ENCODE measurements at places on chromosomes 13 and 19. TPM values are rescaled to one million over a fixed set of nuclear protein-coding genes. Genes with fewer than 3 reads are reported as not detected.

DNA sequence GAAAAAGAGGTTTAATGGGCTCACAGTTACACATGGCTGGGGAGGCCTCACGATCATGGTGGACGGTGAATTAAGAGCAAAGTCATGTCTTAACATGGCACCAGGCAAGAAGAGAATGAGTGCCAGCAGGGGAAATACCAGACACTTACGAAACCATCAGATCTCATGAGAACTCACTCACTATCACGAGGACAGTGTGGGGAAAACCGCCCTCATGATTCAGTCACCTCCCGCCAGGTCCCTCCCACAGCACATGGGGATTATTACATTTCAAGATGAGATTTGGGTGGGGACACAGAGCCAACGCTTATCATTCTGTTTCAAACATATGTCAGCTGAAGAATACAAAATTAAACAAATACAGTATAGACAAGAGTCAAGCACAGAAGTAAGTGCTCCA lies 165.1 kb downstream of the PCCA start:
- no peak for DNase-seq

GRIK5 gene
- total RNA-seq: 0.25 TPM

DNA sequence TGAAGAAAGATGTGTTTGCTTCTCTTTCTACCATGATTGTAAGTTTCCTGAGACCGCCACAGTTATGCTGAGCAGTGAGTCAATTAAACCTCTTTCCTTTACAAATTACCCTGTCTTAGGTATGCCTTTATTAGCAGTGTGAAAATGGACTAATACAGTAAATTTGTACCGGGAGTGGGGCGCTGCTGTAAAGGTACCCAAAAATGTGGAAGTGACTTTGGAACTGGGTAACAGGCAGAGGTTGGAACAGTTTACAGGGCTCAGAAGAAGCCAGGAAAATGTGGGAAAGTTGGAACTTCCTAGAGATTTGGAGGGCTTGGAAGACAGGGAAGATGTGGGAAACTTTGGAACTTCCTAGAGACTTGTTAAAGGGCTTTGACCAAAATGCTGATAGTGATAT lies 9.2 kb upstream of the PDS5B start:
- DNase-seq: no peak

ATP13A1 gene
- 158 TPM for total RNA-seq

ADGRE2 gene
- not detected for total RNA-seq

DNA sequence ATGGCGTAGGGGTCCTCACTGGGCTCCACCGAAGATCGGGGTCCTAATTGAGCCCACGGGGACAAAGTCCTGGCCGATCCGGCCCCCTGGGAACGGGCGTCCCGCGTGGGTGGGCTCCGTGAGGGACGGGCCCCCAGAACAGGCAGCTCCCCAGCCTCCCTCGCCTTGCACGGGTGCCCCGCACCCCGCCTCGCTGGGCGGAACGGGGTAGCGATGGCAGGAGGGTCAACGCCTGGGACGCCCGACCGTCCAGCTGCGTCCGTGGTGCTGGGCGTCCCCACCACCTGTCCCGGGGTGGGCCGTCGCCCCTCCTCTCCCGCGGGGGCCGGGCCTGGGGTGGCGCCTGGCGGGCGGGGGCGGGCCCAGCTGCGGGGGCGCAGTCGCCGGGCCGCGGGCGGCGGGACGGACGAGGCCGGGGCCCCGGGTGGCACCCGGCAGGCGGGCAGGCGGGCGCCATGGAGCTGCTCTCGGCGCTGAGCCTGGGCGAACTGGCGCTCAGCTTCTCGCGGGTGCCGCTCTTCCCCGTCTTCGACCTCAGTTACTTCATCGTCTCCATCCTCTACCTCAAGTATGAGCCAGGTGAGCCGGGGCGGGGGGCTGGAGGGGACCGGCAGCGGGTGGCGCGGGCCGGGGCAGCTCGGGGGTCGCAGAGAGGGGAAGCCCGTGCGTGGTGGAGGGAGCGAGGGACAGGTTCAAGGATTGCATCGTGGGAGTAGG lies at the start of gene TMEM38A:
Gene TMEM38A (plus strand): TSS at position 377 of the 717 bp plus-strand sequence. CDS start 79 bp downstream, at position 456.
- DNase-seq: peak; percentile 27

- no peak for DNase-seq
These were observed 73.2 kb upstream of the MLNR start for GRCh38 chr13:49146950-49147355.

- DNase-seq: peak; percentile 66
These were observed 54.3 kb downstream of the GARRE1 start for GRCh38 chr19:34308381-34309367.

IZUMO2 gene
- total RNA-seq: not detected

GRCh38 chr13:111404746-111405145 lies 84.3 kb downstream of the TEX29 start:
- DNase-seq: no peak

- DNase-seq: no peak
These were observed 24.1 kb downstream of the CLEC4M start for GRCh38 chr19:7787141-7787540.

POLR2I gene
- 37.2 TPM for total RNA-seq

- no peak for DNase-seq
These were observed 128.4 kb downstream of the SHISA2 start for GRCh38 chr13:25923217-25924085.

DNA sequence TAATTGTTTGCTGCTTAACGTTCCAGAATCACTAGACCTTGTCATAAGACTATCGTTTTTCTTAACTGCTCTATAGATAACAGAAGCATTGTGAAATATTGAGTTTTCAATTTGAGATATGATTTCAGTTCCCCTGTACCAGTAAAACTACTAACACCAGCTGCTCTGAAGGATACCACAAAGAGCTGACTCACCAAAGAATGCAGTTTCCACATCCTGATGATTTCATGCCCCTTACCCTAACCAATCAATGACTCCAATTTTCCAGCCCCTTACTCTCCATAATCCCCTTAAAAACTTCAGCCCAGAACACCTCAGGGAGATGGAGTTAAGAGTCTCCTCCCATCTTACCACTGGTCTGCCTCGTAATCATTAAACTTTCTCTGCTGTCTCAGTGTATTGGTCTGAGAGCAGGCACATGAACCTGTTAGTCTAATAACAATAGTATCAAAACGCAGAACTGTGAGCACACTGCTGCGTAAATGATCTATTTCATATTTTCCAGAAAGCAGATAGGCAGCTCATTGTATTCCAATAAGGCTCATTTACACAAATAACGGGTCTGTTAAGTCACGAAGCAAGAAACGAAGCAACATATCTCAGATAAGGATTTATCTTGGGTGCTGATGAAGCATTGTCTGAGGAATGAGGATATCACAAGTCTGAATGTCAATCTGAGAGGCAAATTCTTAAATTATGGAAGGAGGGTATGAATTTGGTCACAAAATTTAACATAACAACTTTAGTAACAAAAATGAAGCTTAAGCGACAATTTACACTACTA lies 14.1 kb upstream of the CCNA1 start:
- no peak for DNase-seq

DNA sequence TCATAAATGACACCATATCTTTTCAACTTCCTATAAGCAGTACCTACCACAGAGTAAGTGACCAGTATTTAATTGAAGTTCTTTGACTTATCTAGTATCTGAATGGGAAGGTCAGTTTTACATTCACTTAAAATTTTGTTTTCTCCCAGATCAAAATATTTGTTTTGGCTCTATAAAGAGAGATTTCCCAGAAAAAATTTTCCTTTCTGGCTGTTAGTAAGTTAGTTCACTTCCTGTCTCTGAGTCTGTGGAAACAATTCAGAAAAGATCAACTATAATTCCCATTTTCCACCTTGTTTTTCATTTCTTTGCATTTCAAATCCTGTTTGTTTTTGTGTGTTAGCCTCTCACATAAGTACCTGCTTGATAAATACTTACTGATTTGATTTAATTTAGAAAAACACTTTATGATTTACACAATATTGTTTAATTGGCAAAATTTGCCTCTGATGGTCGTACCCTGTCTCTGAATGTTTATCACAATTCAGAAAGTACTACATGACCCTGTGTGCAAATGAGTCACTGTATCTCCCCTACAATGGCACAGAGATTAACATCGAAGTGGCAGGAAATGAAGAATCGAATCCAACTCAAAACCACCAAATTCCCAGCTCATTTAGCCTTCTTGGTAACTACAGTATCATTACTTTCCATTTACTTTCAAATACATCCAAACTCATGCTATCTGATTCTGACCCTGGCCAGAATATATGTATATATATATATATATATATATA lies 15.4 kb upstream of the MED4 start:
- no peak for DNase-seq

GRCh38 chr19:33171916-33172359 lies 22.2 kb upstream of the LRP3 start:
- DNase-seq: no peak

CD320 gene
- total RNA-seq: 33.9 TPM

SGCG gene
- not detected for total RNA-seq

- DNase-seq: peak; percentile 48
These were observed 55.0 kb upstream of the EEF1AKMT1 start for GRCh38 chr13:20828539-20829364.

PEG3 gene
- 0.60 TPM for total RNA-seq

DNA sequence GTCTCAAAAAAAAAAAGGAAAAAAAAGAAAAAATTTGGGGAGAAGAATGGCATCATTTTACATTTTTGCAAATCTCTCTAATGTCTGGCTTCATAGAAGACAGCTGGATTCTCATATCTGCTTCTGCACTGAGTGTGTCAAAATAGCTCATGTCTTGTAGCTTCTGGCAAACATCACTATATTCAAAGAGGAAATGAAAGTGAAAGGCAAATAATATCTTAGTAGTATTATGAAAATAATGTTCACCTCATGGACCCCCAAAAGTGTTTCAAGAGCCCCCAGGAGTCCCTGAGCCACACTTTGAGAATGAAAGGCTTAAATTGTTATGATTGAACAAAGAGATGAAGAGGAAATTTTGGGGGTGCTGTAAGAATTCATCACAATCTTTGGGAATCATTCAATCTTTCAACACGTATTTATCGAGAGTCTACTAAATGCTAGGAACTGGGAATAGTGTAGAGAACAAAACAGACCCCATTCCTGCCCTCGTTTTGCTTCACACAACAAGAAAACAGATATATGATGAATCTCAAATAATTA lies 1.2 kb upstream of the SLC6A16 start:
- DNase-seq: no peak

CEACAM7 gene
- not detected for total RNA-seq

DNA sequence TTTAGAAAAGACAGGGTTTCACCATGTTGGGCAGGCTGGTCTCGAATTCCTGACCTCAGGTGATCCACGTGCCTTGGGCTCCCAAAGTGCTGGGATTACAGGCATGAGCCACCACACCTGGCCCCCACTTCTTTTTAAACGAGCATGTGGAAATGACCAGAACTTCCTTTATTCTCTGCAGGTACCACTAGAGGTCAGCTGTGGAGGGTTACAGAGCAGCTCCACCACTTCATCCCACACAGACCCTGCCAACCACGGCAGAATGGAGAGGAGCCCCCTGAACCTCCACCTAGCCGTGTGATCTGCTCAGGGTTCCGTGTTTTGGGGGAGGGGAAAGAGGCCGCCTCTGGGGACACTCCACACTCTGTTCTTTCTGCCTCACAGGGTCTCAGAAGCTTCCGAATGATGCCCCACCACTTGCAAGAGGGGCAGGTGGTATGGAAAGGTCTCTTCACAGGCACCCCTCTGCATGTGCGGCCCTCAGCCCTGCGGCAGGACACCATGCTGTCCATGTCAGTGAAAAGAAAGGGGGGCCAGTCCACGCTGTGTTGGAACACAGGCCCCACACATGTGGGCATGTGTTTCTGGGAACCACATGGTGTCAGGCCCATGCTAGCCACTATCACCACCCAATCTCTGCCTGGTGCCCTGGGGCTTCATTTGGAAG lies 465.0 kb downstream of the TSHZ3 start:
- DNase-seq: no peak

LILRA6 gene
- 0.39 TPM for total RNA-seq

ZNF226 gene
- total RNA-seq: 55.7 TPM

Measured in naive thymus-derived CD8-positive, alpha-beta T cell (primary cell).